Cardiac muscle cell (in vitro differentiated cells and primary cell): ENCODE measurements at places on chromosomes 1 and 21. TPM values are rescaled to one million over a fixed set of nuclear protein-coding genes. Genes with fewer than 3 reads are reported as not detected.

The NTMT2 gene
- total RNA-seq, result not detected in 2 replicates

The LCE1C gene
- not detected in 2 replicates for total RNA-seq

The FMN2 gene
- total RNA-seq, result 0.42 and 0.95 TPM in 2 replicates

The MIXL1 gene
- total RNA-seq, result 3.7 and 5.4 TPM in 2 replicates

The RGS18 gene
- not detected in 2 replicates for total RNA-seq

The ESPN gene
- total RNA-seq, result 9.7 and 18.1 TPM in 2 replicates

The TPTE gene
- total RNA-seq, result not detected in 2 replicates

The SLC2A5 gene
- 0.04 TPM in 1 of 2 replicates, not detected in the other for total RNA-seq

The CFAP107 gene
- not detected in 2 replicates for total RNA-seq

The TMEM269 gene
- 0.21 and 0.69 TPM in 2 replicates for total RNA-seq

The LAPTM5 gene
- 0.11 and 0.45 TPM in 2 replicates for total RNA-seq

The PRMT6 gene
- 46.3 and 46.5 TPM in 2 replicates for total RNA-seq

The VPS72 gene
- total RNA-seq, result 47.5 and 60.0 TPM in 2 replicates

The S100A14 gene
- total RNA-seq, result 0.51 TPM in 1 of 2 replicates, not detected in the other

The ATP8B2 gene
- total RNA-seq, result 102 and 116 TPM in 2 replicates

The ZNF683 gene
- not detected in 2 replicates for total RNA-seq

The LRRC39 gene
- total RNA-seq, result 13.3 and 17.3 TPM in 2 replicates

The TMEM61 gene
- not detected in 2 replicates for total RNA-seq

The AGBL4 gene
- 1.3 TPM in 1 of 2 replicates, not detected in the other for total RNA-seq

The SPRR2E gene
- total RNA-seq, result not detected in 2 replicates

The KCNE2 gene
- total RNA-seq, result 1.7 TPM in 1 of 2 replicates, not detected in the other
